Vein endothelial cell (primary cell): ENCODE measurements at places on chromosomes 3 and 15. TPM values are rescaled to one million over a fixed set of nuclear protein-coding genes. Genes with fewer than 3 reads are reported as not detected.

Gene FAM107A
- 7.5 and 16.0 TPM in 2 replicates for total RNA-seq

Gene CYP19A1
- total RNA-seq = not detected in 2 replicates

Gene MRPS25
- 19.9 and 22.4 TPM in 2 replicates for total RNA-seq

Gene CSPG5
- 0.65 and 0.67 TPM in 2 replicates for total RNA-seq

Gene PARP15
- 0.98 and 1.3 TPM in 2 replicates for total RNA-seq

Gene SPTBN5
- total RNA-seq = 3.9 and 15.2 TPM in 2 replicates

Gene LRRC15
- under 0.01 TPM in 1 of 2 replicates, not detected in the other for total RNA-seq

Gene ADIPOQ
- total RNA-seq = not detected in 2 replicates

Gene TFG
- 87.9 and 89.6 TPM in 2 replicates for total RNA-seq

Gene HTR3E
- not detected in 2 replicates for total RNA-seq

Gene SH2D7
- total RNA-seq = not detected in 2 replicates

Gene EXD1
- total RNA-seq = not detected in 2 replicates

Gene ZNF445
- 8.6 and 9.8 TPM in 2 replicates for total RNA-seq

Gene ALPK3
- total RNA-seq = 69.8 and 95.4 TPM in 2 replicates

Gene GOLGA8Q
- 0.33 and 0.48 TPM in 2 replicates for total RNA-seq

Gene CPA3
- 0.48 and 0.98 TPM in 2 replicates for total RNA-seq

Gene SIDT1
- total RNA-seq = 0.10 and 0.33 TPM in 2 replicates

Gene LRIG1
- 28.5 and 39.2 TPM in 2 replicates for total RNA-seq

Gene ESYT3
- not detected in 2 replicates for total RNA-seq

Gene CD96
- not detected in 2 replicates for total RNA-seq

Gene STAB1
- 267 and 435 TPM in 2 replicates for total RNA-seq

Gene CNTN4
- total RNA-seq = 0.33 and 0.48 TPM in 2 replicates

Gene ATP13A5
- not detected in 2 replicates for total RNA-seq

Gene ANKUB1
- not detected in 2 replicates for total RNA-seq

Gene SECISBP2L
- 38.2 and 41.2 TPM in 2 replicates for total RNA-seq

Gene IQCF6
- not detected in 2 replicates for total RNA-seq

Gene TNNC1
- not detected in 2 replicates for total RNA-seq

Gene NRROS
- 12.7 and 13.0 TPM in 2 replicates for total RNA-seq

Gene ACAA1
- total RNA-seq = 17.1 and 19.6 TPM in 2 replicates

Gene RBSN
- 23.2 and 26.7 TPM in 2 replicates for total RNA-seq

Gene MESP2
- total RNA-seq = 0.19 TPM in 1 of 2 replicates, not detected in the other

Gene SMAD6
- total RNA-seq = 15.3 and 24.2 TPM in 2 replicates

Gene P2RY1
- 0.98 and 2.7 TPM in 2 replicates for total RNA-seq

Gene CCNDBP1
- 71.9 and 74.6 TPM in 2 replicates for total RNA-seq

Gene PSMA4
- 260 and 339 TPM in 2 replicates for total RNA-seq

Gene GABRR3
- total RNA-seq = not detected in 2 replicates

Gene CCDC13
- 0.76 TPM in 1 of 2 replicates, not detected in the other for total RNA-seq

Gene FGF7
- total RNA-seq = 0.19 and 0.98 TPM in 2 replicates

Gene GHSR
- total RNA-seq = not detected in 2 replicates

Gene CGNL1
- total RNA-seq = 20.2 and 23.8 TPM in 2 replicates

Gene PLXNB1
- 32.2 and 42.8 TPM in 2 replicates for total RNA-seq

Gene WNT7A
- not detected in 2 replicates for total RNA-seq

Gene ACTRT3
- total RNA-seq = 4.9 TPM in 2 replicates

Gene ITIH1
- not detected in 2 replicates for total RNA-seq

Gene CMTM8
- 5.8 and 6.9 TPM in 2 replicates for total RNA-seq

Gene RFTN1
- total RNA-seq = 39.7 and 41.2 TPM in 2 replicates

Gene TTLL13
- 0.38 TPM in 1 of 2 replicates, not detected in the other for total RNA-seq

Gene CFAP100
- not detected in 2 replicates for total RNA-seq

Gene SOX2
- not detected in 2 replicates for total RNA-seq

Gene ITIH4
- 0.65 and 0.96 TPM in 2 replicates for total RNA-seq

Gene MED12L
- 0.65 and 0.67 TPM in 2 replicates for total RNA-seq

Gene CYP11A1
- 0.10 TPM in 1 of 2 replicates, not detected in the other for total RNA-seq

Gene U2SURP
- 64.7 and 98.0 TPM in 2 replicates for total RNA-seq

Gene ERC2
- total RNA-seq = 1.9 and 2.3 TPM in 2 replicates

Gene FSTL1
- total RNA-seq = 475 and 666 TPM in 2 replicates

Gene STRIT1
- not detected in 2 replicates for total RNA-seq

Gene DAPK2
- total RNA-seq = 9.1 and 13.5 TPM in 2 replicates

Gene SMCO1
- not detected in 2 replicates for total RNA-seq
